ENCODE measurements at places on chromosomes 16 and 17.

- no peak for DNase-seq
These were observed 14.9 kb upstream of the NFATC3 start for GRCh38 chr16:68070249-68070730.

- no peak for DNase-seq
These were observed 37.8 kb downstream of the PTRH2 start for GRCh38 chr17:59669411-59669810.

GRCh38 chr16:64629622-64630021 lies 492.2 kb downstream of the CDH11 start:
- no peak for DNase-seq

GRCh38 chr17:75077072-75077495 lies 10.7 kb upstream of the SLC16A5 start:
- no peak for DNase-seq

- no peak for DNase-seq
These were observed 361.8 kb upstream of the CDH5 start for GRCh38 chr16:66004699-66005098.

- peak; percentile 8 for DNase-seq
These were observed 185.3 kb upstream of the CACNG3 start for GRCh38 chr16:24070851-24071250.

DNA sequence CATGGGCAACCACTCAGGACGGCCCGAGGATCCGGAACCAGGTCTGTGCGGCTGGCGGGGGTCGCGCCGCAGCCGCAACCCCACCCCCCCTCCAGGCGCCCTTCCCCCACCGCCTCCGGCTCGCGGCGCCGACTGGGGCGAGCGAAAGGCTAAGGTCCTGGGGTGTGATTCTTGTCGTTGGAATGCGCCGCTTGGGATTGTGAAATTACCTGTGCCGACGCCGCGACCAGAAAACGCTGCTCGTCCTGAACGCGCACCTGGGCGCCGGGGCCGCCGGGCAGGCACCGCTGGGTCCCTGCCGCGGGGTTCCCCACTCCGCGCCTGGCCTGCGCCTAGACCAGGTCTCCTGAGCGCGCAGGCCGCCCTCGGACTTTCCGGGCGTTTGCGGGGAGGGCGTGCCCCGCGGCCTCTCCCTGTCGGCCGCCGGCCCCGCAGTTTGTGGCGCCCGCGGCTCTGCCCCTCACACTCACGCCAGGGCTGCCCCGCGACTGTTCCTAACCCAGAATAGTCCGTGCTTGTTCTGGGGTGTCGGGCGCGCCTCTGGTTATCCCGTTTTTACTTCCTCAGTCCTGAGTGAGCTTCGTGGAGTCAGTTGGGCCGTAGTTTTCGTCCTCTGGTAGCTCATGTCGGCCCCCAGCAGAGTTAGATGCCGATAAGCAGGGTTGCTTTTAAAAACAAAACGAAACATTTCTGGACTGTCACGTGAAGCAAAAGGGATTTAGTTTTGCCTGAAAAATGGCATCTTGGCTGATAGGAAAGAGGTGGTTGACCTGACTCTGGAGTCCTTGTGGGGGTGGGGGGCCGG lies 147.2 kb downstream of the SPECC1 start:
- DNase-seq: peak; percentile 5

GRCh38 chr17:60090417-60090816 lies 11.7 kb upstream of the HEATR6 start:
- no peak for DNase-seq

DNA sequence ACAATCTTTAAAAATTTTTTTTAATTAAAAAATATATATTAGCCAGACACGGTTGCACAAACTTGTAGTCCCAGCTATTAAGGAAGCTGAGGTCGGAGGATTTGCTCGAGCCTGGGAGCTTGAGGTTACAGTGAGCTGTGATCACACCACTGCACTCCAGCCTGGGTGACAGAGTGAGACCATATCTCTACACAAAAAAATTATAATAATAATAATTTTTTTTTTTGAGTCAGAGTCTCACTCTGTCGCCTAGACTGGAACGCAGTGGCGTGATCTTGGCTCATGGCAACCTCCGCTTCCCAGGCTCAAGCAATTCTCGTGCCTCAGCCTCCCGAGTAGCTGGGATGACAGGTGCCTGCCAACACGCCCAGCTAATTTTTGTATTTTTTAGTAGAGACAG lies 23.8 kb downstream of the LITAF start:
- no peak for DNase-seq

DNA sequence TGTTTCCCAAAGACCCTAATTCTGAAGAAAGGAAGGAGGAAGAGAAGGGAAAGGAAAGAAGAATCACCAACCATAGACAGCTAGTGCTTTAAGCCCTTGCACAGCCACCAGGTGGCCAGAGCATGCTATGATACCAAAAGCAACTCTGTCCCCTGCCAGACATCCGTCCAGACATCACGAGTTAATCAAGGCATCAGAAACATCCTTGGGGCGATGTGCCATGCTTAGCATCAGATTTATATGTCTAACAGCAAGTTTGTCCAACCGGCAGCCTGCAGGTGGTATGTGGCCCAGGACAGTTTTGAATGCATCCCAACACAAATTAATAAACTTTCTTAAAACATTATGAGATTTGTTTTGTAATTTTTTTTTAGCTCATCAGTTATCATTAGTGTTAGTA lies 2.9 kb upstream of the CRYBA1 start:
- no peak for DNase-seq

DNA sequence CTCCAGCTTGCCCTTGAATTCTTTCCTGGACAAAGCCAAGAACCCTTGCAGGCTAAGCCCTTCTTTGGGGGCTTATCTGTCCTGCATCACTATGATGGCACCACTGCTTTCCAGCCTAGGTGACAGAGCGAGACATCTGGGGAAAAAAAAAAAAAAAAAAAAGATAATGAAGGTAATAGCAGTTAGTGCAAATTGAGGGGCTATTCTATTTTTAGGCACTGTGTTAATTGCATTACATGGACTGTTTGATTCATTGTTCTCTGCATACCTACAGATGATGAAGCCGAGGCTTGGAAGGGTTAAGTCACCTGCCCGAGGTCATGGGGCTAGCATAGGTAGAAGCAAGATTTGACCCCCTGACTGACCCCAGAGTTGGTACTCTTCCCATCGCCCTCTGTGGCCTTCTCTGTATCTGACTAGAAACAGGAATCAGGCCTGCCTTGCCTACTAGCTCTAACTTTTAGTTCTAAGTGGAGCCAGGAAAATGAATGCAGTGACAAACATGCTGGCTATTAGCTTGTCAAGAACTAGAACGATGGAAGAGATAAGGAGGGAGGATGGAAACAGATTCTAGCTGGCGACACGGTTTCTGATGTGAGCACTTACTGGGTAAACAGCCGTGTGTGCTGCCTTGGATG lies 312.1 kb downstream of the SNX29 start:
- DNase-seq: no peak

DNA sequence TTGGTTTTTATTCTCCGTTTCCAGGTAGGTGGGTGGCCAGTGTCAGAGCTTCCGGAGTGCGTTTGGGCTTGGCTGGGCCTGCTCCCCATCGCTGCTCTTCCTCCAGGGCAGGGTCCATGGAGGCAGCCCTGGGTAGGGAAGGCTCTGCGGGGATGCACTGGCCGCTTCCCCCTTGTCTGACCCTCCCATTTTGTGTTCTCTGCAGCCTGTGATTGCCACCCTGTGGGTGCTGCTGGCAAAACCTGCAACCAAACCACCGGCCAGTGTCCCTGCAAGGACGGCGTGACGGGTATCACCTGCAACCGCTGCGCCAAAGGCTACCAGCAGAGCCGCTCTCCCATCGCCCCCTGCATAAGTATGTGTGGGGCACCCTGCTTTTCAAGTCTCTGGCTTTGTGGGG lies 158.3 kb downstream of the NTN1 start:
- DNase-seq: no peak

GRCh38 chr17:66950325-66950724 lies 14.2 kb upstream of the CACNG4 start:
- no peak for DNase-seq

GRCh38 chr16:59634951-59635350 lies 900.8 kb upstream of the GOT2 start:
- DNase-seq: no peak

DNA sequence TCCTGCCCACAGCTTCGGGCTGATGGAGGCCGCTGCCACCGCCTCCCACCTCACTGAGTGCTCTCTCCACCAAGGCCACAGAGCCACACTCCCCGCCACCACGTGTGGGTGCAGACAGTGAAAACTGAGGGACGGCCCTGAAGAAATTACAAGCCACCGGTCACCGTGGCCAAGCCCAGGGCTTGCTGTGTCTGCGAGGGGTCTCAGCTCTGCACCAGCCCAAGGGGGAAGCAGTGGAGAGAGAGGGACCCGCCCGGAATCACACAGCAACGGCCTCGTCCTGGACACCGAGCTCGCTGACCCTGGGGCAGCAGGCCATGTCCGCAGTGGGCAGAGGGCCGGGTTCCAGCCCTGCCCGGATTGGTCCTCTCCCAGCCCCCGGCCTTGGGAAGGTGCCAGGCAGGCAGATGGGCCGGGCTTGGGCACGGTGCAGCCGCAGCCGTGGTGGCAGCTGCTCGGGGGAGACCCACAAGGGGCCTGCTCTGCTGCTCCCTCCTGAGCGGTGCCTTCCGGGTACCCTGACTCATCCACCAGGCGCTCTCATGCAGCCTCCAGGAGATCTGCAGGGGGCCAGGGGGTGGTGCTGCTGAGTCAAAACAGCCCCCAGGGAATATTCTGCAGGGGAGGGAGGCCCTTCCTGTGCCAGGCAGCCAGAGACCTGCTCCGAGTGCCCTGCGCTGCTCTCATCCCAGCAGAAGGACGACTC lies 52.0 kb downstream of the CBFA2T3 start:
- no peak for DNase-seq

GRCh38 chr17:69445132-69445531 lies 30.6 kb downstream of the MAP2K6 start:
- no peak for DNase-seq

- no peak for DNase-seq
These were observed 11.4 kb upstream of the ITPRIPL2 start for GRCh38 chr16:19102187-19102872.

- DNase-seq: no peak
These were observed 20.7 kb upstream of the GLG1 start for GRCh38 chr16:74627506-74628220.

GRCh38 chr17:1440921-1441320 lies 15.1 kb downstream of the CRK start:
- no peak for DNase-seq

DNA sequence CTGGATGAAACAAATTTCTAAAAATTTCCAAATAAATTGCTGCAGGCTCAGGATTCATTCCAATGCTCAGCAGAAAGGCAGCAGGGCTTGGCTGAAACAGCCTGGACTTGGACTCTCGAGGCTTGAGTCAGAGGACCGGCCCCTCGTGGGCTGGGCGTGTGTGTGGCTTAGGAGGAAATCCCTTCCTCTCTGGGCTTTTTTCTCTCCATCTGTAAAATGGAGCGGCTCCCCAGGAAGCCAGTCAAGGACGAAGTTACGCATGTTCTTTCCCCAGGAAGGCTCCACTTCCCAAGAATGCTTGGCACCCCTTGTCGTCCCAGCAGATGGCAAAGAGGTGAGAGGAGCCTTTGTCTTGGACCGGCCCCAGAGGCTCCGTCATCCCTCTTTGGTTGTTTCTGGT lies 13.5 kb downstream of the SLC46A1 start:
- no peak for DNase-seq

DNA sequence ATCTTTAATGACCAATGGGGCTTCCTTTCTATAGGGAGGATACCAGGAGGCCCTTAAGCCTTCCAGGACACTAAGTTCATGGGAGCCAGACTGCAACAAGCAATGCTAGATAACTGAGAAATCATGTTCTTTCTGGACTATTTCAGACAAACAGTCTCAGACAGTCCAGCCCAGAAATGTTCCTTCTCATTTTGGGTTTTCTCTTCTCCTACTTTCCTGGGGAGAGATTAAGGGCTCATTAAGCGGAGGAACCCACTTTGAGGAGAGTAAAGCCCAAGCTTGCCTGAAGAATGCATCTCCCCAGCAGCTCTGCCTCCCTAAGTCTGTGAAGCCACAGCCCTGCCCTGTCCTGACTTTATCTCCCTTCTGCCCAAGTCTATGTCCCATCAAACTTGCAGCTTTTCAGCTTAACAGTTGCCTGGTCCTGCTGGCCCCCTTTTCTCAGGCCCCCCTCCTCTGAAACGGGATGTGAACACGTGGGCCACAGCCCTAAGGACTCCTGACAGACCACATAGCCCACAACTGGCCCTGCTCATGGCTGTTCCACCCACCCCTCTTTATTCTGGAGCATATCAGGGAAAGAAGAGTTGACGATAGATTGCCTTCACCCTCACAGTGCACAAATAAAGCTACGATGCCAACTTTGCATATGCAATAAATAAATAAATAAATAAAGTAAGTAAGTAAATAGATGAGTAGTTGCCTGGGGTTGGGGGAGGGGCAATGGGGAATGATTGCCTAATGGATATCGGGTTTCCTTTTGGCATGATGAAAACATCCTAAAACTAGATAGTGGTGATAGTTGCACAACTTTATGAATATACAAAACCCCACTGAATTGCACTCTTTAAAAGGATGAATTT lies 111.0 kb downstream of the N4BP1 start:
- no peak for DNase-seq

- DNase-seq: no peak
These were observed 434 bp downstream of the CEMP1 start for GRCh38 chr16:2530629-2531318.

- DNase-seq: no peak
These were observed 97.5 kb upstream of the ASIC2 start for GRCh38 chr17:33390479-33391176.

GRCh38 chr17:9231449-9232154 lies 210.3 kb downstream of the NTN1 start:
- DNase-seq: no peak

DNA sequence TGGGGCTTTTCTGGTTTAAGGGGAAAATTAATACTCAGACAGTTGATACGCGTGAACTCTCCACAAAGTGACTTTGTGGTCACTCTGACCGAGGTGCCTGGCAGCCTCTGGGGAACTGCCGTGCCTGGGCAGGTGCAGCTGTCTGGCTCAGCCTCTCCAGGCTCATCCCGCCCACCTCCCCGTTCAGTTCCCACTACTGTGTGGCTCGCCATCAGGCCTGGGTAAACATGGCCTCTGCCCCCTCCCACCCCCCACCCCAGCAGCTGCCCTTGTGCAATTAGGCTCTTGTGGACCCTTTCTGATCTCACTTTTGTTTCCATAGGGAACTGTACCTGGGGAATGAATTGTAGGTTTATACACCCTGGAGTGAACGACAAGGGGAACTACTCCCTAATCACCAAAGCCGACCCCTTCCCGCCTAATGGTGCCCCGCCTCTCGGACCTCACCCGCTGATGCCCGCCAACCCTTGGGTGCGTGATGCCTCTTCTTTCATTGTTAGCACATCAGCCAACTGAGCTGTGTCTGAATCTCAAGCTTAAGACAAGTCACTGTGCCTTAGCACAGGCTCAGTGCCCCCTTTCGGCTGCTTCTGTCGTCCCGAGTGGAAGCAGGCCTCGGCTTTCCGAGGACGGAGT lies 27.8 kb downstream of the ZC3H18 start:
- no peak for DNase-seq

- DNase-seq: no peak
These were observed 18.6 kb downstream of the SLC12A3 start for GRCh38 chr16:56883586-56883985.

GRCh38 chr16:19127674-19128131 lies 13.9 kb downstream of the ITPRIPL2 start:
- DNase-seq: no peak

- peak; percentile 2 for DNase-seq
These were observed 26.8 kb upstream of the PRKCA start for GRCh38 chr17:66275651-66276050.

Data from stimulated activated CD8-positive, alpha-beta memory T cell treated with anti-CD3 and anti-CD28 coated beads, Interleukin-2, amount 100 ng/mL, for 48 hours (primary cell).